Activated T-cell treated with anti-CD3 and anti-CD28 coated beads, Interleukin-2, amount 50 U/mL, for 48 hours (primary cell): ENCODE measurements at places on chromosomes 16 and 17.

- no peak for DNase-seq
These were observed 44.2 kb downstream of the ZZEF1 start for GRCh38 chr17:4098521-4099209.

- DNase-seq, result no peak
These were observed 8.0 kb upstream of the WFDC1 start for GRCh38 chr16:84286578-84287240.

GRCh38 chr17:27733773-27734172 lies 66.6 kb downstream of the NOS2 start:
- no peak for DNase-seq

GRCh38 chr17:1375615-1376014 lies 24.4 kb downstream of the YWHAE start:
- no peak for DNase-seq
